ENCODE measurements at places on chromosomes 1 and 21. TPM values are rescaled to one million over a fixed set of nuclear protein-coding genes. Genes with fewer than 3 reads are reported as not detected.

TDRD10 gene
- not detected for total RNA-seq

IFNLR1 gene
- total RNA-seq: 4.5 TPM

OR6K3 gene
- total RNA-seq: not detected

NOL9 gene
- 30.4 TPM for total RNA-seq

SPATA21 gene
- not detected for total RNA-seq
